NCI-H460 (cell line): ENCODE measurements at places on chromosomes 2 and 18. TPM values are rescaled to one million over a fixed set of nuclear protein-coding genes. Genes with fewer than 3 reads are reported as not detected.

DNA sequence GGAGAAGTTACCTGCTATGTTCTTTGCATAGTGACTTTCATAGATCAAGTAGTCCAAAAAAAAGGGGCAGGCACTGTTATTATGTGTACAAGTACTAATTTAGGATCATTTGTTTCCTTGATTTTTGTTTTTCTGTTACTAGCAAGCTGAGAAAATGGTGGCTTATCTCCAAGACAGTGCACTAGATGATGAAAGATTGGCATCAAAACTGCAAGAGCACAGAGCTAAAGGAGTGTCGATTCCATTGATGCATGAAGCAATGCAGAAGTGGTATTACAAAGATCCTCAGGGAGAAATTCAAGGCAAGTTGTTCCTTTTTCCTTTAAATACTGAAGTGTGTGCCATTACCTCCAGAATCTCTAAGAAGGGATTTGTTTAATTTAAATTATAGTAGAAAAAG lies 19.6 kb upstream of the KCNJ13 start:
- DNase-seq: peak; percentile 84

DNA sequence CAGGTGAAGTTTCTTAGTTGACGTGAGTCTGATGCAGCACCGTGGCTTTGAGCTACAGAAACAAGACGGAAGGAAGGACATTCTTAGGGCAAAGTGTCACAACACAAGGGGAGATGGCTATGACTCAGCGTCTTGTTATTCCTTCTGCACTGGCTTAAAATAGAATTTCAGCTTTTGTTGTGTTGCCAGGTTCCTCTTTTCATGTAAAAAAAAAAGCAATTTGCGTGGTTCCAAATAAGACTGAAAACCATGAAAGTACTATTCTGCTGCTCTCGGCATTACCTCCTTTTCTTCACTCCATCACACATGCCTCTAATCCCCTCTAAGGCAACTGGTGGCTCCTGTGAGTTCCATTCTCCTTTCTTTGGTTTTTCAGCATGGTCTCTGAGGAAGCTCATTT lies 150.1 kb downstream of the ANTXR1 start:
- DNase-seq: peak; percentile 51

DNA sequence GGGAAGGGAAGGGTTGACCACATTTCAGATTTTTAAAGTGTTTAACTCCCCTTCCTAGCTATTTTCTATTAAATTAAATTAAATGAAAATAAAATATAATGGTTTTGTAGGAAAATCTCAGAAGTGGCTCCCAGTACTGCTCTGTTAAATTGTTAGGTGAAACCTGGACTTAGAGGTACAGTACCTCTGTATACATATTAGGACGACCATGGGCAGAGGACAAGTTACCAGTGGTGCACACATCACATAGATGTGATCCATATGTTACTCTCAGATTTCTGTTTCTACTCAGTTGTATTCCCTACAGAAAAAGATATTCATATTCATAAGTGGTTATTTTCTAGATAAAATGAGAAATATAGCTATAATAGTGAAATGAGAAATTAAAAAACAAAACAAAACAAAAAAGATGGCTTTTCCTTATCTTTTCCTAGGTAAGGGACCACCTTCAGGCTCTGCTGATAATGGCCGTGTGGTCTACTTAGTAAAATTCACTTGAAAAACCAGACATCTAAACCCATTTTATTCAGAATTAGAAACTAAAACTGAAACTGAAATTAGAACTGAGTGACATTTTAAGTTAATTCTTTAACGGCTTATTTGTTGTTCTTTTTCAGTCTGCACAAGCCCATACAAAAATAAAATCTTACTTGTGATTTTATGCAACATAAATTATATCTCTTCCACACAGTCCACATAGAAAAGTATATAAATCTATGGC lies 832.5 kb upstream of the CHAC2 start:
- DNase-seq: no peak

The ABCB11 gene
- not detected in 2 replicates for total RNA-seq

DNA sequence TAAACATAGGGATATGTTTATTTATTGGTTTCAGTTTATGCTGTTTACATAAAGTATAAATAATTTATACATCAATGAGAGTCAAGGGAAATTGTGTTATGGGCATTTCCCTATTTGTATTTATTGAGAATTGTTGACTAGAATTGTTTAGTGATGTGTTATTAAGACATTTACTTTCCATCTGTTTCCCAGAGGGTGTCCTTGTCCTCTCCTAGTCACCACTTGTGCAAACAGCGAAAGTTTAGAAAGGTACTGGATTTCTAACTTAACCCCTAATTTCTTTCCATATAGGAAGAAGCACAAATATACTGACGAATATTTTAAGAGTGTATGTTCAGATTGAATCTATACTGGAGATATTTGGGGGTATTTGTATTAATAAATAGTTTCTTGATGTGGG lies 6.7 kb downstream of the UBE2E3 start:
- DNase-seq: no peak

The GRP gene
- total RNA-seq: not detected in 2 replicates

The ACMSD gene
- not detected in 2 replicates for total RNA-seq

GRCh38 chr2:191287820-191288219 lies 42.6 kb downstream of the MYO1B start:
- DNase-seq: no peak

GRCh38 chr2:212871597-212871996 lies 279.8 kb downstream of the IKZF2 start:
- no peak for DNase-seq

DNA sequence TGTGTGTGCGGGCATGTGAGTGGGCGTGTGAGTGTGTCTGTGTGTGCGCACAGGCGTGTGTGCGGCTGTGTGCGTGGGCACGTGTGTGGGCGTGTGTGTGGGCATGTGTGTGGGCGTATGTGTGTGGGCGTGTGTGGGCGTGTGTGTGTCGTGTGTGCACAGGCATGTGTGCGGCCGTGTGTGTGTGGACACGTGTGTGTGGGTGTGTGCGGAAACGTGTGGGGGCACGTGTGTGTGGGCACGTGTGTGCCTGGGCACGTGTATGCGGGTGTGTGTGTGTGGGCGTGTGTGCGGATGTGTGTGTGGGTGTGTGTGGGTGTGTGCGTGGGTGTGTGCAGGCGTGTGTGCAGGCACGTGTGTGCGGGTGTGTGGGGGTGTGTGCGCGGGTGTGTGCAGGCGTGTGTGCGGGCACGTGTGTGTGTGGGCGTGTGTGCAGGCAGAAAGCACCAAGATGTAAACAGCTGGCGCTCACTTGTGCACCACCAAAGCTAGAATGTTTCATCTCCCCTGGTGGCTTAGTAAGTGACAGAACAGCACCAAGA lies 31.2 kb upstream of the ALKAL2 start:
- no peak for DNase-seq

DNA sequence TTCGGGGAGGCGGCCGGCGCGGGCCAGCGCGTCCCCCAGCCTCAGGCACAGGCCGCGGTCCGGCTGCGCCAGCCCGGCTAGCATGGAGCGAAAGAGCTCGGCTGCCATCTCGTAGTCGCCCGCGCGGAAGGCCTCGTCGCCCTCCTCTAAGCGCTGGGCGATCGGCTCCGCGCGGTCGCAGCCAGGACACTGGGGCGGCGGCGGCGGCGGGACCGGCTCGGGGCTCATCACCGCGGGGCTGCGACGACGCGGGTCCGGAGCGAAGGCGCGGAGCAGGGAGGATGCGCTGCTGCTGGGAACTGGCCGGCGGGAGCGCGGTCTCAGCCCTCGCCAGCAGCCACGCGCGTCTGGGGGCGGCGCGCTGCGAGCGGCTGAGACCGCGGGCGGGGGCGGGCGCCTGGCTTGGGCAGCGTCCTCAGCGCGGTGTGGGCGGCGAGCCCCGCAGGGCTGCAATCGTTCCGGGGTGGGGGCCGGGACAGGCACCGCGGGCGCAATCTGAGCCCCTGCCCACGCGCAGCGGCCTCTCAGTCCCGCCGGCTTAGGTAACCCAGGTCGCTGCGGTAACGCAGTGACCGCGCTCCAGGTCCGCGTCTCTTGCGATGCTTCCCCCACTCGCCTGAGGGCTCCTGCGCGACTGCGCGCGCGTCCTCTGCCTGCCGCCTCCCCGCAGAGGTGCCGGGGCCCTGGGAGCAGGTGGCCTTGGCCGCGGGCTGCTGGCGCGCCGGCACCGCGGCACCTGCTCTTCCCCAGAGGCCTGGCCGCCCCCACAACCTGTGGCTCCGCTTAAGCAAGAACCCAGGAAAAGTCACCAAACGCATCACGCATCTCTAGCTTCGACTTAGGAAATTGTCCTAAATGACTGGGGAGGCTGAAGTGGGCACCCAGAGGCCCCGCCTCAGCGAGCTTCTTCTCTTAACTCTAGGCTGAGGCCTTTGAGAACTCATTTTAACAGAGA lies at the start of gene LONRF2:
LONRF2 (minus strand) TSS at position 636 of the 955 bp plus-strand sequence; CDS start at position 228, 408 bp downstream.
- no peak for DNase-seq

GRCh38 chr2:97788986-97789644 lies 75.7 kb downstream of the ZAP70 start:
- no peak for DNase-seq

GRCh38 chr18:56517196-56517595 lies 121.2 kb downstream of the TXNL1 start:
- no peak for DNase-seq

The CYP1B1 gene
- 74.7 and 82.4 TPM in 2 replicates for total RNA-seq

The TMEM198 gene
- total RNA-seq: 0.59 and 0.87 TPM in 2 replicates

- DNase-seq: no peak
Observed at GRCh38 chr2:220789961-220790360, 782.1 kb downstream of the EPHA4 start.
